ENCODE measurements at places on chromosomes 7 and 10. TPM values are rescaled to one million over a fixed set of nuclear protein-coding genes. Genes with fewer than 3 reads are reported as not detected.

- no peak for DNase-seq
Measured at GRCh38 chr10:36817898-36818297, 307.5 kb upstream of the ANKRD30A start.

DNA sequence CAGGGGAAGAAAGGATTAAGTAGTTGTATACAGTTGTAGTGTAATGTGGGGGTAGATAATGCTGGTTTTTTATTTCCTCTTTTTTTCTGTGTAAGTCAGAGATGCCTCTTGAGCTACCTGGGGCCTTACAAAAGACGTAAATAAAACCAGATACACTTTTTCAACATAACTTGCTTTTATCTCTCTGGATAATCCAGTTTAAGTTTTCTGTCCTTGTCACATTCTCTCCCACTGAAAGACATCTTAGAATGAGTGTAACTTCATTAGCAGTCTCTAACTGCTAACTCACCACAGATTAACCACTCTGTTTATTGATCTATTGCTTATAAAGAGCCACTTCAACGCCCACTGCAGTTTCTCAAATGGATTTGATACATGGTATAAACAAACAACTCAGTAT lies 64.1 kb upstream of the LRRN3 start:
- no peak for DNase-seq

DNA sequence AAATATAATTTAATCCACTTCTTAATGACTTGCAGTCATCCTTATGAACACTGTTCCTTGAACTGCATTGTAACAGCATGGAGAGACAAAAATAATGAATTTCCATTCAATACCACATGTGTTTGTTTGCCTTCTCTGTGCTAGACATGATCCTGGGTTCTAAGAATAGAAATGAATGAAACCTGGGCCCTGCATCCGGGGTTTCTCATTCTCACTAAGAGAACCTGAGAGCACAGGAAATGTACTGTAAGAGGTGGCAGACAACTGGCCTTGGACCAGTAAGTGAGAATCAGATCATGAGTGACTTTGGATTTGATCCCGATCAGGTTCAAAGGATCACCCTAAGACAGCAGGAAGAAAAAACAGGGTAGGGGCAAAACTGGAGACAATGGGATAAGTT lies 37.2 kb upstream of the CUL1 start:
- no peak for DNase-seq

Gene OR9A2
- polyA plus RNA-seq, result not detected

Gene PRPS1L1
- polyA plus RNA-seq, result not detected

All from naive thymus-derived CD4-positive, alpha-beta T cell (primary cell).